ENCODE measurements at places on chromosomes 3 and 15. TPM values are rescaled to one million over a fixed set of nuclear protein-coding genes. Genes with fewer than 3 reads are reported as not detected.

ARGFX gene
- total RNA-seq = not detected

MEX3B gene
- total RNA-seq = 10.9 TPM

SPINK8 gene
- not detected for total RNA-seq

HTR3E gene
- not detected for total RNA-seq

XCR1 gene
- not detected for total RNA-seq

IL12A gene
- 0.65 TPM for total RNA-seq

ZNF35 gene
- total RNA-seq = 18.5 TPM

BDH1 gene
- 8.9 TPM for total RNA-seq

GOLGA6L4 gene
- total RNA-seq = 2.3 TPM

ROBO1 gene
- 20.9 TPM for total RNA-seq

RETNLB gene
- not detected for total RNA-seq

FGF12 gene
- 1.7 TPM for total RNA-seq

FOXB1 gene
- total RNA-seq = not detected

SUCLG2 gene
- 58.9 TPM for total RNA-seq

MBNL1 gene
- total RNA-seq = 769 TPM

ZKSCAN7 gene
- 0.66 TPM for total RNA-seq

SLC2A2 gene
- total RNA-seq = not detected

Measured in thoracic aorta endothelial cell (primary cell).